EL (cell line): ENCODE measurements at places on chromosomes 12 and 14.

- no peak for DNase-seq
Observed at GRCh38 chr12:1916371-1917171, 1.9 kb downstream of the CACNA2D4 start.

DNA sequence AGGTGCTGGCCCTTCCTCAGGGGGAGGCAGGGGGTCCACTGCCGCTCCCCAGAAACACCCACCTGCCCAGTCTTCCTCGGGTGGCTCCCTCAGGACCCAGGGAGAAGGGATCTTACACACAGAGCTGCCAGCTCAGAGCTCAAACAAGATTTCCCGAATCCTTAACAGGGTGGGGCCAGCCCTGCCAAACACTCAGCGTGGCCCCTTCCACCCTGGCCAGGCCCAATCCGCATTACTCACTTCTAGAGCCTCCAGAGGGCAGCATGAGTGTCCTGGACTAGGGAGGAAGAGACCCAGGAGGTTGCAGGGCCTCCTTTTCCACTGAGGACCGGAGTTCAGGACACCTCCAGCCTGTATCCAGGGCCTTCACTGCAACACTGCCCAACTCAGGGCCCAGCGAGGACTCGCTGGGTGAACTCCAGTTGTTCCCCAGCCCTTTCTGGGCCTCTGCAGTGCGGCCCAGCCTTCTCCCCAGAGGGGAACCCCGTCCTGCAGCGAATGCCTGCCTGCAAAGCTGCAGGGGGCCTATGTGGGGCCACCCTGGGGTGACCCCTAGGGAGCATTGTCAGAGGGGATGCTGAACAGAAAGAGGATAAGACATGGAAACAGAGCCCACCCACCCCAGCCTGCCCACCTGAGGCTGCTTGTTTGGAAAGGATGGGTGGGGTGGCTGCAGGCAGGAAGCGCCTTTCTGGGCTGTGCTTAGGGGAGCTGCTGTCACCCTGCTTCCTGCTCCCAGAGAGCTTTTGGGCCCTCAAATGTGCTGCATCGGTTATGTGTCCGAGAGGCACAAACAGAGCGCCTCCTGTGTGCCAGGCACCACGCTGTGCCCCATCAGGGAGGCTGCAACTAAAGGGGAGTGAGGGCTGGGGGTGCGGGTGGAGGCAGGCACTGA, 43.8 kb downstream of the CCNK start:
- DNase-seq = peak; percentile 73

GRCh38 chr12:90938451-90938850, 16.5 kb downstream of the CCER1 start:
- DNase-seq = peak; percentile 77

GRCh38 chr12:121344506-121344905, 7.7 kb downstream of the ANAPC5 start:
- DNase-seq = no peak

DNA sequence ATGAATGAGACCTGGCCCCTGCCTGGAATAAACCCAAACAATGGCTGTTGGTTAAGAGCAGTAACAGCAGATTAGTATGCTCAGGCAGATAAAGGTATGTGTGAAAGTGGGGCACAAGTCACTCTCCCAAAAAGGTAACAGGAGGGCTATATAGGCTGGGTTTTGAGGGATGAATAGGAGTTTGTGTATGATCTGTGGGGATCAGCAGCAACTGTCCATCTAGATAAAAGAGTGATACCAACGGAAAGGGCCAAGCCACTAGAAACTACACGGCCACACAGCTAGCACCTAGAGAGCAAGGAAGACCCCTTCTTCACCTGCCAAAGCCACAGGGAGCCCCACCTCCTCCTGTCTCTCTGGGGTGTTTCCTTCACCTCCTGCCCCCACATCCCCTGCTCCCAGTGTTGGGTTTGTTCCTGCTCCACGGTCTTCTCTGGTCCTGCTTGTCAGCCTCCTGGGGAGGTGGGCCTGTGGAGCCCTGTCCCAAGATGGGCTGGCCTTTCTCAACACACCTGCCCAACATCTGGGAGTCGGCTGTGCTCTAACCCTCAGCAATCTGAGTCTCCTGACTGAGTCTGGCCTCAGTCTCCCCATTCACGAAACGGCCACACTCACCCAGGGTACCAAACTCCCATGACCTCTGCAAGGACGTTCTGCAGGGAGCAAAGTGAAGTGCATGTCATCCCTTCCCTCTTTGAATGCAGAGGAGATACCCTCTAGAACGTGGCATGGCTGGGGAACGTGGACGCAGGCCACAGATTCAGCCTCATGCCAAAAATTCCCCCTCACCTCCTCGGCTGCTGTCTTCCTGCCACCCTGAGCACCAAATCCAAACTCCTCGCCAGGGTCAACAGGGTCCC, 108.2 kb downstream of the NCOR2 start:
- no peak for DNase-seq

GRCh38 chr14:93011650-93012325, 88.8 kb downstream of the CHGA start:
- DNase-seq = no peak

DNA sequence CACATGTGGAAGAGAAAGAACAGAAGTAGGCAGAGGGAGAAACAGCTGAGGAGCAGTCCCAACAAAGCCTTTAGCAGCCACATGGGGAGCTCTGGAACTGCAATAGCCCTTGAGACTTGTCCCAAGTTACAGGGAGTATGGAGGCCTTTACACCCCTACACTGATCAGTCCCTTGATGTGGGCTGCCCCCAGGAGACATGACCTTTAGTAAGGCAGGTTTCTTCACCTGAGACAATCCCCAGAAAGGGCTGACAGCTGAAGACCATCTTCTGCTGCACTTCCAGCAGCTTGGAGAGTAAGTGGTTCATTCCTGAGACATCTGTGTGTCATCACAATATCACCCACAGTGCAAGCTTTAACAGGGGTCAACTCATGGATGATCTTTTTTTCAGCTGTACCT, 8.6 kb upstream of the SNAPC1 start:
- peak; percentile 60 for DNase-seq

DNA sequence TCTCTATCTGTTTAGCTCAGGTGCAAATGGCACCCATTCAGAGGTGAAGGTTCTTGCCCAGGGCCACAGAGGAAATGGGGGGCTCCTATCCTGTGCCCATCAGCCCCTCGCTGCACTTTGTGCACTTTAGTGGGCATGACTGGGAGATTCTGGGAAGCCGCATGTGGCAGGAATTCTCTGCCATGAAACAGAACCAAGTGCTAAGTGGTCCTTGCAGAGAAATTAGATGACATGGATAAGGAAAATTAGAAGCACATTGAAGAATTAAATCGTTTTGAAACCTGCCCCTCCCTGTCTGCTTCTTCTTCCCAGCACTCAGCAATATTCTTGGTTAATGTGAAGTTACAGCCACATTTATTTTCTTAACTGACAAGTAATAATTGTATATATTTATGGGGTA, 185.2 kb upstream of the RTL1 start:
- DNase-seq = no peak

- DNase-seq = no peak
Observed at GRCh38 chr14:78091361-78091760, 78.8 kb upstream of the NRXN3 start.

GRCh38 chr12:6061660-6062059, 62.8 kb downstream of the VWF start:
- no peak for DNase-seq

DNA sequence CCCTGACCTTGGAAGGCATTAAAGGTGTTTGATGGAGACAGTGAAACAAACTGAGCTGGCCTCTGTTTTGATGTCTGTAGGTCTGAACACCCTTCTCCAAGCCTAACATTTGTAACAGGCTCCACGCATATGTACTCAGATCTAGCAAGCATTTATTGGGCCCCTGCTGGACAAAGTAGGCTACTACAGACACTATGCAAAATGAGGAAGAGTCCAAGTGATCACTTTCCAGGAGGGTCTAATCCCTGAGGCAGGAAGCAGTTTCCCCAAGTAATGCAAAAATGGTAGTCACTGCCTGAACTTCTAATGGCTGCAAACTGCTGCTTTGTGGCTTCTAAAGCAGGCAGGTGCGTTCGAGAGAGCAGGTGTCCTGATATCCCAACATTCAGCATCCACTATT, 405.8 kb downstream of the MED13L start:
- peak; percentile 35 for DNase-seq

DNA sequence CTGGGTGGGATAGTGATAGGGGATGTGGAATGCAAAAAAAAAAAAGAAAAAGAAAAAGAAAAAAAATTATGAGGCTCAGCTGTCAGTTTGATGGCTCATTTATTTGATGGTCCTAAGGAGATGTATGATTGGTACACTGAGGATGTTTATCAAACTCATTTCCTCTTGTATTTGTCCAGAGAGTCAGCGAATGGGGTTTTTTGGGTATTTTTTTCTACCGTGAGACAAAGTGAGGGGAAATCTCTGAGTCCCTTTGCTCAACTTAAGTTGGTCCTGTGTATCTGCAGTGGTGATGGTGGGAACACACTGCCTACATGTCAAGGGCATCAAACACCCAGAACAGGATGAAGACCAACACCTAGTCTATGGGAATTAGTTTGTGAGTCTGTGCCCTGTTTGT, 176.9 kb upstream of the HIF1A start:
- no peak for DNase-seq

- DNase-seq = no peak
Observed at GRCh38 chr12:132391326-132392041, 62.1 kb upstream of the GALNT9 start.

- DNase-seq = no peak
Observed at GRCh38 chr12:48202766-48203165, 326 bp downstream of the OR10AD1 start.

- DNase-seq = no peak
Observed at GRCh38 chr12:71190822-71191221, 33.0 kb upstream of the TSPAN8 start.

DNA sequence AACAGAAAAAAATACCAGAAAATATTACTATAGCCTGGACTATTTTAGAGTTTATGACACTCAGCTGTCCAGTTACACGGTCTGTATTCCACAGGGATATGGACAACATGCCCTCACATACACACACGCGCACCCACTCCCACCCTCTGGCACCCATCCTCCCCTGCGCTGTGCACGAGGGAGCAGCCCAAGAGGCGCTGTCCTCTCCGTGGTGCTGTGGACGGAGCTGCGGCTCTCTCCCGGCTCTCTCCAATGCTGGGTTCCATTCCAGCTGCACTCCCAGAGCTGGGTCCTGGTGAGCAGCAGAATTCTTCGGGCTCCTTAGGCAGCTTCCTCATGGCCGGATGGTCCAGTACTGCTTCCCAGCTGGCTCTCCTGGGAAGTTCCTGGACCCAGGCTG, 6.0 kb upstream of the NGB start:
- DNase-seq = no peak

DNA sequence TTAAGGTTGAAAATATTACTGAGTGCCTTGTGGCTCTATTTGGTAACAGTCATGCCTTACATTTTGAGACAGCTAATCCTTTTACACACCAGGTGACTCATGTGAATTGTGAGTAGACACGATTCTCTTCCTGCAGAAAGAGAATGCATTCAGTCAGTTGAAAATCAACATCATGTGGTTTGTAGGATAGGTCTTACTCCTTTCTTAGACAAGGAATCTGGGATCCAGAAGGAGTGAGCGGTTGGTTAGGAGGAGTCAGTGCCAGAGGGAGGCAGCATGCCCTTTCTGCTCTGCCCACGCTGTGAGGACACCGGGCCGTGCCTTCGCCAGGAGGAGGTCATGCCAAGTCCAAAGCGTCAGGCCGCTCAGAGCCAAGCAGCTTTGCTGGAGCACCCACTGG, 47.6 kb downstream of the TRAF3 start:
- DNase-seq = peak; percentile 45

DNA sequence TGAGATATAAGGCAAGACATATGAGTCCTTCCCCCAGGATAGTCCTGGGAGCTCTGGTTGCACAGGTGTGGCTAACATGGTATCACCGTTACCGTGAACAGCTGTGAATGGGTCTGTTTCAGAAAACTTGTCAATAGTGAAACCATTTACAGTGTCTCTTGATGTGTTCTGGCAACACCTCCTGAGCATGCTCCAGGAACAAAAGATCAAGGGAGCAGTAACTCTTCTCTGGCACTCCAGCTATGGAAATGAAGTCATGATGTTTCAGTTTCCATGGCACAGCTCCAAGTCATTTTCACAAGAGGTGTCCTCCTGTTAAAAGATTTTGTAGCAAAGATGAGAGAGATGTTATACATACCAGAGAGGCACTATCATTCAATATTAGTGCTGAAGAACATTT, 253.7 kb downstream of the SNAPC1 start:
- DNase-seq = peak; percentile 75

- DNase-seq = no peak
Observed at GRCh38 chr12:69062621-69063237, 129.8 kb upstream of the CPM start.

- no peak for DNase-seq
Observed at GRCh38 chr12:26247873-26248272, 52.5 kb downstream of the SSPN start.

DNA sequence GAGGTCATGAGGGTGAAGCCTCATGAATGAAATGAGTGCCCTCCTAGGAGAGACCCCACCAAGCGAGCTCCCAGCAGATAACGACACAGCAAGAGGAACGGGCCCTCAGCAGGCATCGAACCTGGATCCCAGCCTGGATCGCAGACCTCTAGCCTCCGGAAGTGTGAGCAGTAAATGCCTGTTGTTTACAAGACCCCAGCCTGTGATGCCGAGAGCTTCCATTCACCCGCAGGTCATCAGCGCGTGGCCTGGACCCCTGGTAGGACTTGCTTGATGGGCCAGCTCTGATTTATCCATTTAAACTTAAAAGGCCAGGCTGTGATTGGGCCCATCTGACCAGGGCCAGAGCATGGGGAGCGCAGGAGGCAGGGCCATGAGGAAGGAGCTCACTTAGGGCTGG, 7.0 kb downstream of the TMEM179 start:
- DNase-seq = no peak

GRCh38 chr14:24389226-24389848, 9.5 kb upstream of the NYNRIN start:
- DNase-seq = peak; percentile 31

GRCh38 chr12:59927032-59927431, 331.2 kb downstream of the SLC16A7 start:
- peak; percentile 15 for DNase-seq

DNA sequence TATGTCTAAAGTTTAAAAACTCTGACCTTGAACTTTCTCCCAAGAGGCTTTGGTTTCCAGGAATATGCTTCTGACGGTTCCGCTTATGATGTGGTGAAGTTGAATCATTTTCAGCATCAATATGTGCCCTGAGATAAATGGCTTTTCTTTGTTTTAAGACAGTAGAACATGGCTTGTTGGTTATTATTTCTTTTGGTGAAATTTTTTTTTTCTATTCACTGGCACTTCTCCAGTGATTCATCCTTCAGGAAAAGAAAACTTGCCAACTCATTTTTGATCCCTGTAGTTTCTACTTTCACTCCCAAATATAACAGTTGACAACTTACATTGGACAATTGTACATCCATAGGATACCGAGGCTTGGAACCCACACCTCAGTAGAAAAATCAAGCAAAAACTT, 1301.2 kb upstream of the FLRT2 start:
- DNase-seq = no peak

GRCh38 chr12:53127169-53127568, 23.9 kb downstream of the SOAT2 start:
- no peak for DNase-seq

GRCh38 chr12:100031836-100032235, 47.1 kb upstream of the ANKS1B start:
- no peak for DNase-seq

GRCh38 chr14:75077794-75078193, 8.4 kb downstream of the ZC2HC1C start:
- DNase-seq = no peak
